Uterus (tissue), 4 donors: ENCODE measurements at places on chromosomes 12 and 14. TPM values are rescaled to one million over a fixed set of nuclear protein-coding genes. Genes with fewer than 3 reads are reported as not detected.

LGALS3 gene
- total RNA-seq: 71.9 TPM

DNA sequence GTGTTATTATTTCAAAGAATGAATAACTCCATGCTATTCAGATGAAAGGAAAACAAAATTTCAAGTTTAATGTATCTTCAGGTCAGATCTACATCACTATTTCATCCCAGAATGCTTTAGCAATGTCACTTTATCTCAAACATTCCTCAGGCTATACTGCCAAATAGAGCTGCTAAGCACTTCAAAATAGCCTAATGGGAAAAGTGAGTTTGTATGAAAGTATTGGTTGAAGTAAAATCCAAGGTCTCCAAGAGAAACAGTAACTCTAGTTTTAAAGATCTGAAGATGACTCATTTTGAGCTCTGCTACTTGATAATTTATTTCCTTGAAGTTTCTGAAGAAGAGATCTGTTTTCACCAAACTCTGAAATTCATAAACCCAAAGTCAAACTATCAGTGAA lies 466.2 kb upstream of the FOXG1 start:
- no peak for DNase-seq
- no peak overlapping the region for H3K27ac ChIP-seq
- no peak overlapping the region for H3K4me3 ChIP-seq
- no peaks in the 10 kb centered on the region for H3K36me3 ChIP-seq
- H3K27me3 ChIP-seq: no peaks in the 10 kb centered on the region
- no peaks in the 10 kb centered on the region for H3K4me1 ChIP-seq

GRCh38 chr12:121530600-121531355 lies 50.0 kb downstream of the KDM2B start:
- DNase-seq: peak; percentile 81
- H3K27me3 ChIP-seq: no peaks in the 10 kb centered on the region
- H3K36me3 ChIP-seq: no peaks in the 10 kb centered on the region
- H3K4me1 ChIP-seq: peaks cover 3% of the 10 kb centered on the region

INSM2 gene
- total RNA-seq: not detected

GRCh38 chr12:6285063-6285477 lies 25.4 kb upstream of the PLEKHG6 start:
- H3K4me3 ChIP-seq: no peak overlapping the region
- no peaks in the 10 kb centered on the region for H3K27me3 ChIP-seq
- peaks cover 5% of the 10 kb centered on the region for H3K4me1 ChIP-seq
- H3K27ac ChIP-seq: no peak overlapping the region
